NCI-H524 treated with DMSO at 0.1 percent for 48 hours (cell line): ENCODE measurements at places on chromosomes 7 and 10.

- DNase-seq = no peak
Measured at GRCh38 chr10:77180794-77181193, 456.8 kb downstream of the KCNMA1 start.

DNA sequence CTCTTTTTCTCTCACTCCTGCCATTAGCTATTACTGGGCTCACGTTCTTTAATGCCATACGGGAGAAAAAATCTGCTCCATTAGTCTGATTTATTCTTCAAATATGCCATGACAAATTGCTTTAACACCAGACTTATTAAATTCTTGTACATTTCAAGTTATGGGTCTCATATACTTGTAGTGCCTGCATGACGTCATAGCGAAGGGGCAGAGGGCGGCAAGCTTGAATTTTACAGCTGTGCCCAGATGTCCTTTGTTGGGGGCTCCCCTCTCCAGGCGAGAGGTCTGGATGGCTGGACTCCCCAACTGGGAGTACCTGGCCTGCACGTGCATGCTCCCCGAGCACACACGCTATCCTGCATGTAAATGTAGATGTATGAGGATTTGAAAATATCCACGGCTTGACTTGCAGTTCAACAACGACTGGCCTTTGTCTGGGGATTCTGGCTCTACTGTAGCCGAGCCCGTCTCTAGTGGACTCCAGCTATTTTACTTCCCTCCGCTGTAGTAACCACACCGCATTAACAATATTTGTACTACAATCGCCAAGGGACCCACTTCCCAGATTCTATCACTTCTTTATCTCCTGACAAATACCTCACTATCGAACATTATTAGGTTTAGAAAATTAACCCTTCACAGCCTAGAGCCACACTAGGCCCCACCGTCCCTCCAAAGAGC is 79.5 kb downstream of the EBF3 start:
- DNase-seq = no peak

- DNase-seq = no peak
Measured at GRCh38 chr7:17130281-17131059, 168.0 kb upstream of the AHR start.

DNA sequence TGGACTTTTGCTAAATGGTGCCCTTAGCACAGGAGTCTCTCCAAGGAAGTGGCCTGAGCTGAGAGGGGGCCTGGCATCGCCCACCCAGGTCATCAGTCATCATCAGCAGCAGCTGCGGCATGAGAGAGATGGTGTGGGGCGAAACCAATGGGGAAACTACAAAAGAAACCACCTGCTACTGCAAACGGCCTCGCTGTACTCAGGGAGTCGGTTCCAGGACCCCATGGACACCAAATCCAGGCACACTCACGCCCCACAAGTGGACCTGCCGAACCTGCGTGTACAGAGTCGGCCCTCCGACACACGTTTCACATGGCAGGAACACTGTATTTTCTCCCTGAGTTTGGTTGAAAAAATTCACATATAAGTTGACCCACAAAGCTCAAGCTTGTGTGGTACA is 37.8 kb downstream of the DIP2C start:
- DNase-seq = no peak

- no peak for DNase-seq
Measured at GRCh38 chr7:127819975-127820731, 168.2 kb downstream of the SND1 start.

DNA sequence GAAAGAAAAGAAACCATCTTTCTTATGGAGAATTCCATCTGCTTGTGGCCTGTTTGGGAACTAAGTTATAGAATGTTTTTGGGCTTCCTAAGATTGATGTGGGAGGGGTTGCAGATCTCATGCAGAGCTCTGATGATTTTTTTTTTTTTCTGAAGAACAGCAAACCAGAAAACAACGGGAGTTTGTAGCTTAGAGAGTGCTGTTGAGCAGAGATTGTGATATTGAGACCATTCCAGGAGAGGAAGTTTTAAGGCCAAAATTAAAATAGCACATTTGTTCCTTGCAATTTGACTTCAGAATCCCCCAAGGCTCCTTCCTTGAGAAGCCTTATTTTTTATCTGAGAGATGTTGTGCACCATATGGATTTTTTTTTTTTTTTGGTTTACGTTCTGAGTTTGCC is 159.5 kb upstream of the NRP1 start:
- DNase-seq = no peak

DNA sequence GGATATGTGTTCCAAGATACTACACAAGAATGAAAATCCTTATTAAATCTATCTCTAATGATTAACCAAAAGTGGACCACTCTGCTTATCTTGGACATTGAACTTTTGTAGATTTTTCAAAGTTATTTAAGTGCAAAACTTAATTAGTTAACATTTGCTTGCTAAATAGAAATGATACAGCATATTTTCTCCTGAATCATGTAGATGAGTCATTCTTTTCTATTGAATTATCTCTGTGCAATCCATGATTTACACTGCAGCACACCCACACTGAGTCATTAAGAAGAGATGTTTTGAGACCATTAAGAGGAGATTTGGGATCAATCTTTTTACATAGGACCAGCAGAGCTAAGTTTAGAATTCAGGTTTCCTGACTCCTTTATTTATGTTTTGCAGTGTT is 6.6 kb upstream of the ABCC2 start:
- DNase-seq = no peak

DNA sequence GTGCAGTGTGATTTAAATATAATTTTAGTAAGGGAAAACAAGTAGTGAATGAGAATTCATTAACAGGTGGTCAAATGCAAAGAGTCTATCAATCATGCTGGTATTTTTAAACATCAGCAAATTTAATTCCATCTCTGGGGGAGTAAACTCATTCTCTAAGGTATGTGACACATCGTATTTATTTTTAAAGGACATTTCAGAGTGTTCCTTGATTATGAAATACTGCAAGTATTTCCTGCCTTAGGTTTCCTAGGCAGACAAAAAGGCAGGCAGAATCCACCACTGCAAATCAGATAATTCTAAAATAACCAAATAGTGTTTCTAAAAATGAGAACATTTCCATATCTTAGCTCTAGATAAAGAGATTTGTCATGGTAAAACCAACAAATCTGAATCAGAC is 193.8 kb downstream of the LRRTM3 start:
- no peak for DNase-seq

- no peak for DNase-seq
Measured at GRCh38 chr10:78361031-78361430, 327.4 kb downstream of the RPS24 start.

- DNase-seq = no peak
Measured at GRCh38 chr7:1459920-1460820, 900 bp upstream of the MICALL2 start.

GRCh38 chr10:1365540-1366321 is 309.5 kb downstream of the WDR37 start:
- DNase-seq = no peak

DNA sequence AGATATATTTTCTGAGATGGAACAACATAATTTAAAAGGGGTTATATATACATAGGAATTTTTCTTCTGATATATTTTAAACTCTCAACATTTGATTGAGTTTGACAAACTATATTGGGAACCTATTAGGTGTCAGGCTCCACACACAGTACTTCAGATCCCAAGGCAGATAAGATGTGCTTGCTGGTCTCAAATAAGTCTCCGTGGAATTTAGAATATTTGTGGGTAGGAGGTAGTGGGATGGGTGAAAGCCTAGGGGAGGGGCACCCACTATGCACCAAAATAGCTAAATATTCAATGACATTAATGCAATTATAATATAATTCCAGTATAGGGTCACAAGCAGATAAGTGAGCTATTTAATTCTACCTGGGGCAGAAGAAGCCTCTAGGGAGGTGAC is 81.5 kb downstream of the ARL4A start:
- no peak for DNase-seq

DNA sequence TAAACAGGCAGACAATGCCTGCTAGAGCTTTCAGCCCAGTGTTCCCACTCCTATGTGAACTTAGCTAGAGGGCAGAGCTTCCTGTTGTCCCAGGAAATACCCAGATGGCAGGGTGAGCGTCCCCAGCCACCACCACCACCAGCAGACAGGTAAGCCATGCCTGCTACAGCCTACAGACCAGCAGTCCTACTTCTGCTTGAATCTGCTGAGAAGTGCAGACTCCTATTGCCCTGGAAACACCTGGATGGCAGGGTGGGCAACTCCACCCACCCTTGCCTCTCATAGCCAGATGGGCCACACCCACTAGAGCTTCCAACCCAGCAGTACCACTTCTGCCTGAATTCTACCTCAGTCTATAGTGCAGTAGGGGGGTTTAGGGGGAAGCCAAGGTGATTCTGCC is 64.4 kb downstream of the FBXL13 start:
- DNase-seq = no peak

- no peak for DNase-seq
Measured at GRCh38 chr10:9634466-9634865, 1383.2 kb upstream of the CELF2 start.

DNA sequence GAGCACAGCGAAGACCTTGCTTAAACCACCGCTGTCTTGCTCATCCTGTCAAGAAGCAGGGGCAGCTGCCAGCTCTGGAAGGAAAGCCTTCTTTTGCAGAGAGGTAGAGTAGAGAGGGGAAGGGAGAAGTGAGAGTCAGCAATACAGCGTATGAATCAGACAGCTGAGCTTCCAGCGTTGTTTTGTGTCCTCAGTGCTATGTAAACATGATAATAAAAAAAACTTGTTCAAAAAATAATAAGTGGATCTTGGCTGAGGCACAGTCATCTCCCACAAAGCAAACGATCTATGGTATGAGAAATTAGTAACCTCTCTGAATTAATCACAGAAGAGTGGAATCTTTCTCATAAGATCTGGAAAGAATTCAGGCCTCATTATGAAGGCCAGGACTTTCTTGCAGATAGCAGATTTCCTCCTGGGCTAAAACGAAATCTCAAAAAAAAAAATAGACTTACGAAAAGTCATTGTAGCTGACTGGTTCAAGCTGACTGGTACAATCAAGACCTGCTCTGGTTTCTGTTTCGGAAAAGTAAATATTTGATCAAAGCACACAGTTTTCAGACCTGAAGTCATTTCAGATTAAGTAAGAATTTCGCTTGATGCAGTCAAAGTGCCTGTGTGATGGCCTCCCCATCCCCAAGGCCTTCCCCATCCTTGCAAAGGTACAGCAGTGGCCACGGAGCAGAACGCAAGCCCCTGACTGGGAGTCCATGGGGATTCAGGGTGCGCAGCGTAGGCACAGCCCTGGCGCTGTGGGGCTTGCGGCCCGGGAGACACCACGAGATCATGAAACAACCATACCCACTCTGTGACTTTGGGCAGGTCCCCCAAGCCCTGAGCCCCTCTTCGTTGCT is 29.4 kb downstream of the CHST15 start:
- no peak for DNase-seq

GRCh38 chr10:77862595-77862994 is 64.0 kb downstream of the DLG5 start:
- no peak for DNase-seq

- DNase-seq = no peak
Measured at GRCh38 chr7:89223900-89224395, 428.4 kb upstream of the TEX47 start.

GRCh38 chr10:31947144-31947926 is 18.7 kb upstream of the ARHGAP12 start:
- DNase-seq = no peak

DNA sequence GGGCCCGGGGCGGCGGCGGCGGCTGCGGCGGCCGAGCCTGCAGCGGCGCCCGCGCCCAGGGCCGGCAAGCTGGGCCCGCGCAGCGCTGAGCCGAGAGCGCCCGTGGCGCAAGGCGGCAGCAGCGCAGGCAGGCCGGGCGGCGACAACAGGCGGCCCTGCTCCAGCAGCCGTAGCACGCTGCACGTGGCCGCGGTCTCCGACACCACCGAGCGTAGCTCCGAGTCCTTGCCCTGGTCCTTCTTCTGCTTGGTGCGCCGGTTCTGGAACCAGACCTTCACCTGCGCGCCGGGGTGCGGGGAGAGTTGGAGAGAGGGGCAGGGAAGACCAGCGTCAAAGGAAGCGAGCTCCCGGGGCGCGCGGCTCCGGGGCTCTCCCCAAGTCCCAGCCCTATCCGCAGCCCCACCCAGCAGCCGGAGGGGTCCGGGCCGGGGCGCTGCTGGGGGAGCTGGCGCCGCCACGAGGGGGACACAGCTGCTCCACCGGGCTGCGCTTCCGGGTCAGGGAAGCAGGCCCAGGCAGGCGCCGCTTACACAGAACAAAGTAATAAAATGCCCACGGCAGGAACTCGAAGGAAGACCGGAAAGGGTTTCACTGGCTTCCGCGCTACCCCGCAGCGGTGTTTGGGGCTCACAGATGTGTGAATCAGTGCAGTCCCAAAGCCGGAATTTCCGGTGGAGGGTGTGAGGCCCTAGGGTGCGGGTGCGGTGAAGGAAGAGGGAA is 3.6 kb downstream of the VAX1 start:
- DNase-seq = no peak

GRCh38 chr7:28755255-28755654 is 202.9 kb downstream of the TRIL start:
- no peak for DNase-seq

- DNase-seq = no peak
Measured at GRCh38 chr10:49090696-49091380, 24.5 kb downstream of the VSTM4 start.

GRCh38 chr7:5997210-5997808 is 11.5 kb downstream of the PMS2 start:
- no peak for DNase-seq

DNA sequence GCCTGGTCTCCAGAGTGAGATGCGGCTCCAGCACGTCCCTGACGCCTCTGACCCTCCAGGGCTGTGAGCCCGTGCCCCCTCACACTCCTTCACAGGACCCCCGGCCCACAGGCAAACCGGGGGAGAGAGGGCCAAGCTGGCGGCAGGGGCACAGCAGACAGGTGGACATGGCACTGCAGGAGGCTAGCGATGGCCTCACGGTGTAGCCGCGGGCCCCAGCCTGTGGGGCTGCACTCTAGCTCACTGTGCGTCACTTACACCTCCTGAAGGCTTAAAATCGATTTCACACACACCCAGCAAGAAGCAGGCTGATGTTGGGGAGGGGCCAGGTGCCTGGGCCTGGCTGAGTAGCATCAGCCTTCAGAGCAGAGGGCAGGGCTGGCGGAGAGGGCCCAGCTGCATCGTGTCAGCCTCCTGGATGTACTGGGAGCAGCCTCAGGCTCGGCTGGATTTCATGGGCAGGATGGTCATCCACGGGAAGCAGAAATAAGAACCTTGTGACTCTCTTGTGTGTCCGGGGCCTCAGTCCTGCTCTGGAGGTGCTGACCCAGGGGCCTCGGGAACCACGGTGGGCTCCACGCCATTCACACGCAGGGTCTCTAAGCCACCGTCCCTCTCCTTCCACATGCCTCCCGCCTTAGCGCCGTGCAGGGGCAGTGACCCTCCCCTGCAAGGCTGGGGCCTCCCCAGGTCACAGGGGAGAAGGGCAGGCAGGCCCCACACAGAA is 19.4 kb upstream of the KNDC1 start:
- no peak for DNase-seq

DNA sequence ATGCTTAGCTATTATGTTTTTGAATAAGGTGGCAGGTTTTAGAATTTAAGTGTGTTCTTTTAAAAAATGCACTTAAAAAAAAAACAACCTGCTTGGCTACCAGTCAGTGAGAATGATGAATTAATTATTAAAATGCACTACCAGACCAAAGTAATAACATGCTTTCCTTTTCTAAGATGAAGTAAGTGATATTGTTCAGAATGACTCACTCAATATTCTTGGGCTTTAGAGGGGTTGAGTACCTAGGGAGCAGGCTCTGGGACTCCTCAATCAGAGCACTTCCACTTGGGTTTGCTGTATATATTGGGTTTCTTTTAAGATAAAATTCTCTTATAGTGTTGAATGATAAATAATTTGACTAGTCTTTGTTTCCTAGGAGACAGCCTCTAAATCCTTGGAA is 8.6 kb downstream of the STAM start:
- DNase-seq = no peak

- DNase-seq = no peak
Measured at GRCh38 chr7:24727154-24728120, 29.8 kb downstream of the GSDME start.
